ENCODE measurements at places on chromosomes 13 and 19.

DNA sequence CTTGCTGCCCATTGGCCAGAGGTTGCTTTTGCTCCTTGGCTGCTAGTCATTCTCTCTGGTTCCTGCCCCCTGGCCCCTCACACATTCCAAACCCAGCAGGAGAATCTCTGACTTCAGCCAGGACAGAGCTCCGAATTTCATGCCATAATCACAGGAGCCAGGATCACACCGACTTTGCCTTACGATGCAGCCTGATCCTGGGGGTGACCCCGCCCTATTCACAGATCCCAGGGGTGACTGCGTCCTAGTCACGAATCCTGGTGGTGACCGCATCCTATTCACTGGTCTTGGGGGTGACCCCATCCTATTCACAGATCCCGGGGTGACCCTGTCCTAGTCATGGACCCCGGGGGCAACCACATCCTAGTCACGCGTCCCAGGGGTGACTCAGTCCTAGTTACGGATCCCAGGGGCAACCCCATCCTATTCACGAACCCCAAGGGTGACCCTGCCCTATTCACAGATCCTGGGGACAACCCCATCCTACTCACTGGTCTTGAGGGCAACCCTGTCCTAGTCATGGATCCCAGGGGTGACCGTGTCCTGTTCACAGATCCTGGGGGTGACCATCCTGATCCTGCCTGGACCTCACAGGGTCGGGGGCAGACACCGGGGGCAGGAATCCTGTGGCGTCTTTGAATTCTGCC is 7.4 kb upstream of the TEX29 start:
- no peak for DNase-seq

GRCh38 chr19:55165952-55166529 is 372 bp downstream of the DNAAF3 start:
- DNase-seq = peak; percentile 81

DNA sequence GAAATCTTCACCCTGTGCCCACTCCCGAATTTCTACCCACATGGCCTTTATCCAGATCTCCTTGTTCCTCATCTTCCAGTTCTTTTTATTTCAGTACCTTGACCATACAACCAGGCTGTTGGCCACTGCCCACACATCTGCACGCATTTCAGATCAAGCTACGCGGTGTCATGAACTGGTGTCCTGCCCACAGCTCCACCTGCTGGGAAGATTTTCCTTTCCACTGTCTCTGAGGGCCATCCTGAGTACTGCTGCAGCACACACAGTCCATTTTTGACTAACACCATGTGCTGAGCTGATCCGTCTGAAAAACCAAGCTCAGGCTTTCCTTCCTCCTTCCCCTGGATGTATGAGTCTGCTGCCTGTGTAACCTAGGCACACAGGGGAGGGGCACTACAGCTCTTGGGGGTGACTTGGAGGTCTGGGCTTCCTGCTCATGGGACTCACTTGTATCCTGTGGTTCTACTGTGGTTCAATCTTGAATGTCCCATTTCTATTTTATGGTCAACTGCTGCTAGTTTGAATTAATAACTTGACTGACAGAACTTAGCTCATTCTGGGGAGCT is 71.9 kb downstream of the WASF3 start:
- DNase-seq = no peak

DNA sequence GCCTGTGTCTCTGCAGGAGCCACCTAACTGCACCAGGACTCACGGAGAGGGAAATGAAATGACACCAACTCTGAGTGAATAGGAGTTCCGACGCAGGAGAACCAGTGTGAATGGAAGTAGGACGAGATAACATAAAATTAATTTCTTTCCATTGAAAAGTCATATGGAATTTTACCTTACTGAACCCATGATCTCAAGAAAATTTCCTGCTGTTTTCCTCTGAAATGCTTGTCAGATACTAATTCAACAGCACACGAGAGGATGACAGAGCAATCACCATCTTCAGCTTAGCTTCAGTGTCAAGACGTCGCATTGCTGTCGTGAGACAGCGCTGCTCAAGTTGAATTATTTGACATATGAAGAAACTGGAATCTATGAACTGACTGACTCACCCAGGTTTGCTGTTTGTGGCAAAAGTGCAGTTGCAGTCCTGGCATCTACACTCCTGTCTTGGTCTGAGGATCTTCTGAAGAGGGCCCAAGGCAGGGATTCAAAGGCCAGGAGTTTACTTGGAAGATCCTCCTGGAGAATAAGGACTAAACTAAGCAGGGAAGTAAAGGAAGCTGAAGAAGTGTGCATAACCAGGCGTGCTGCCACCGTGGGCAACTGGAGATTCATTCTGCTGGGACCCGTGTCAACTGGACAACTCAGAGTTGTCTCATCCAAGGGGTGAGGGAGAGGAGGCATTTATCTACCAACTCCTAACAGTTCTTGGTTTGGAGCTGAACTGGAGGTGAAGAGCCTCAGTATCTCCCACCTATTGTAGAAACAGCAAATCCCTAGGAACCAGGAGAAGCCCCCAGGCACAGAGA is 214.4 kb upstream of the IRS2 start:
- DNase-seq = no peak

- DNase-seq = no peak
These were observed 2.9 kb upstream of the FTL start for GRCh38 chr19:48962029-48962848.

DNA sequence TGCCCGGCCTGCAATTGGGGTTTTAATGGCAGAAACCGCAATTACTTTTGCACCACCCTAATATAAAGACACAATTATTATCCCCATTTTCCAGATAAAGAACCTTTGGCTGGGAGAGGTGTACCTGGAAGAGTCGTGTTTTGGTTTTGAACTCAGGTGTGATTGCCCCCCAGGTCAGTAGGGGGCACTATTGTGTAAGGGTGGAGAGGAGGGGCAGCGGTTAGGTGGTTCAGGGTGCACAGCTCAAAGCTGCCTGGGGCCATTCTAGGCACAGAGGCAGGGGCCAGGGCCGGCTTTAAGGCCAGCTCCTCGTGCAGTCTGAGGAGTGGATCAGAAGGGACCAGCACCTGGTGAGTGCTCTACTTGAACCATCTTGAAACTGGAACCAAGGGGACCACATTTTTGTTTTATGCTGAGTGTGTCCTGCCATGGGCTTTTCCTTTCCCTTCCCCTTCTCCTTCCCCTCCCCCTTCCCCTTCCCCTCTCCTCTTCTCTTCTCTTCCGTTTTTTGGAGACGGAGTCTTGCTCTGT is 5.8 kb upstream of the FCGRT start:
- DNase-seq = peak; percentile 43

- peak; percentile 1 for DNase-seq
These were observed 10.5 kb upstream of the TINCR start for GRCh38 chr19:5578097-5578846.

GRCh38 chr13:30884543-30884942 is 21.5 kb upstream of the MEDAG start:
- peak; percentile 94 for DNase-seq

GRCh38 chr13:76936763-76937162 is 11.5 kb upstream of the ACOD1 start:
- DNase-seq = no peak

DNA sequence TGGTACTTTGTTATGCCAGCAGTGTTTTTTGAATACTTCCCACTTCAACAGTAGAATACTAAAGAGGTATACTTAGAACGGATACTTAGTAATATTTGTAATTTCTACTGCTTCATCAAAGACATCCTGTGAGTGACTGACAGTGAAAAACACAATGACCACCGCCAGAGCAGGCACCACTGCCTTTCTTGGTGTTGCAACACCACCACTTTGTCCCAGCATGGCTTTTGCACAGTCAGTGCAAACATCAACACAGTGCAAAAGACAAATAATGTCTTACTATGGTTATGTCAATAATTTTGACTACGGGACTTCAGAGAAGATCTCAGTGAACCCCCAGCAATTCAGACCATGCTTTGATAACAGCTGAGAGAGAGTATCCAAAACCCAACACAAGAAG is 220.5 kb downstream of the RBM26 start:
- DNase-seq = no peak

DNA sequence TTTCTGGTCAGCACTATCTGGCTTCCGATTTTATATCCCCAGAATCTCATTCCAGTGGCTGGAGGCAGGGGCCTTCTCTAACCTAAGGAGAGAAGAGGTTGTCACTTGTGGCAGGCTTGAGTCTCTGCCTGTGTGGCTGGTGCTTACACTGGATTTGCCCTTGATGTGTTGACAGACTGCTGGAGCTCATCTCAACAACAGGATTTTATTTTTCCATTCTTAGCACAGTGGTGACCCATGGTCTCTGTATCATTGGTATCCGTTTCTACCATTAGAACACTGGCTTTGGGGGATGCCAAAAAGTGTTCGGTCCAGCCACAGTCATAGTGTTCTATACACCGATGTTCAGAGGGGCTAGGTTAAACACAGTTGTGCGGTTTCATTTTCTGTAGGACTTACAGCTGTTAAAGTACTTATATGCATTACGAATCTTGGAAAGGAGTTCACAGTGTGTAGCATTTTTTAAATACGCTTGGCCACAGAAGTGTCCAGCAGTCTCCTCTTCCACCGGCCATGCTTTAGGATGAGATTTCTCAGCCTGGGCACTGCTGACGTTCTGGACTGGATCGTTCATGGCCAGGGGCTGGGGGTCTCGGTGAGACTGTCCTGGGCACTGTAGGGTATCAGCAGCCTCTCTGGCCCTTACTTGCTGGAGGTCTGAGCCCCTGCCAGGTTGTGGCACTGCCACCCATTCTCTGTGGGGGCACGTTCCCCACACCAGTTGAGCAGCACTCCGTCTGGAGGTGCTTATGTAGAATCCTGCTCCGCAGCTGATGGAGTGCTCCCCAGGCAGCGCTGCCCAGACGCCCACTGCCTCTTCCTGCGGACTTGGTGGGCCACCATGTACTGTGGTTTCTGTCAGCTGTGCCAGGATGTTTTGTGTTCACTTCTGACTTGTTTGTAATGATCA is 41.4 kb upstream of the TEX29 start:
- no peak for DNase-seq

- DNase-seq = peak; percentile 24
These were observed 231.5 kb upstream of the KLHL1 start for GRCh38 chr13:70339738-70340137.

GRCh38 chr19:2867025-2867991 is at the start of gene ZNF556:
ZNF556 (plus strand) TSS chr19:2867335; CDS start chr19:2867422, 87 bp downstream.
- peak; percentile 55 for DNase-seq

- DNase-seq = no peak
These were observed 14.4 kb upstream of the DPP9 start for GRCh38 chr19:4737955-4738600.

- DNase-seq = no peak
These were observed 68.6 kb downstream of the UFM1 start for GRCh38 chr13:38418286-38418685.

DNA sequence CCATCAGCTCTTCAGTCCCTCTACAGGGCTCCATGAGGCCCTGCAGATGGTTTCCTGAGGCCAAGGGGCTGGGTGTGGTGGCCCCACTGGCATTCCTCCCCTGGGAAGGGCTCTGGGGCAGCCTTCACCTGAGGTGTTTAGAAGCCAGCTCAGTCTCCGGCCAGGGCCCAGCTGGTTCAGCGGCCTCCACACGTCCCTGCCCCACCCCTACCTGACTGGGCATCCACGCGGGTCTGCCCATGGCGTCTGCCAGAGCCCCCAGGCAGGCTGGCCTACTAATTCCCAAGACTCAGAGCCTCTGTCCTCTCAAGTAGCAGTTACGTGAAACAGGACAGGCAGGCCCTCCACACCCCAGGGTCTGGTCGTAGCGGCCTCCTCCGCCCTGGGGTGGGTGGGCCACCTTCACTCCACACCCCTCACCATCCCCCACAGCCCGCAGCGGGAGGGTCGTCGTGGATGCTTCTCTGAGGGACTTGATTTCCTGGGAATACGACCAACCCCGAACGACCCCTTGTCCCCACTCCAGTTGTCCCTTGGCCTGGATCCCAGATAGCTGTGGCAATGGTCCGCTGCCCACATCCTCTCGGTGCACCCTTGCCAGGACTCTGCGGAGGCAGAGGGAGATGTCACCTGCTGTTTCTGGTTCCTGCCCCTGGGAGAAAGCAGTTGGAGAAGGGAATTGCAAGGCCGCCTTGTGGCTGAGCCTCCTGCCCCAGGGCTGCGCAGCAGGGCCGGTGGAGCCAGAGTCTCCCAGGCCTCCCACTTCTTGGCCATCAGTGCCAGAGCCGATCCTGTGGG is 24.3 kb downstream of the CAPN12 start:
- DNase-seq = no peak

DNA sequence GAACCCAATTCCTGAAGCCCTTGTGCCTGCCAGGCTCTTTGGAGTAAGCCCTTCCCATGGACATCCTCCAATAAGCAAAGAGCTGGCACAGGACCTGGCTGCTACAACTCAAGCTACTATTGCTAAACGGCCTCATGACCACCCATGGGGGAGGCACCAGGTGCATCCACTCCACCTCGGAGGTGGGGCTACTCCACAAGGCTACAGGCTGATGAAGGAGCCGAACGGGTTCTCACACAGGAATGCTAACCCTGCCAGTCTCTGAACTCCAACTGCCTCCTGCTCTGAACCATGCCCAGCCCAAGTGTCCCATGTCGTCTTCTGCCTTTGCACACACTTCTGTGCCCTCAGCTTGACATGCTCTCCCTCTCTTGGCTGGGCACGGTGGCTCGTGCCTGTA is 10.0 kb downstream of the SYMPK start:
- no peak for DNase-seq

DNA sequence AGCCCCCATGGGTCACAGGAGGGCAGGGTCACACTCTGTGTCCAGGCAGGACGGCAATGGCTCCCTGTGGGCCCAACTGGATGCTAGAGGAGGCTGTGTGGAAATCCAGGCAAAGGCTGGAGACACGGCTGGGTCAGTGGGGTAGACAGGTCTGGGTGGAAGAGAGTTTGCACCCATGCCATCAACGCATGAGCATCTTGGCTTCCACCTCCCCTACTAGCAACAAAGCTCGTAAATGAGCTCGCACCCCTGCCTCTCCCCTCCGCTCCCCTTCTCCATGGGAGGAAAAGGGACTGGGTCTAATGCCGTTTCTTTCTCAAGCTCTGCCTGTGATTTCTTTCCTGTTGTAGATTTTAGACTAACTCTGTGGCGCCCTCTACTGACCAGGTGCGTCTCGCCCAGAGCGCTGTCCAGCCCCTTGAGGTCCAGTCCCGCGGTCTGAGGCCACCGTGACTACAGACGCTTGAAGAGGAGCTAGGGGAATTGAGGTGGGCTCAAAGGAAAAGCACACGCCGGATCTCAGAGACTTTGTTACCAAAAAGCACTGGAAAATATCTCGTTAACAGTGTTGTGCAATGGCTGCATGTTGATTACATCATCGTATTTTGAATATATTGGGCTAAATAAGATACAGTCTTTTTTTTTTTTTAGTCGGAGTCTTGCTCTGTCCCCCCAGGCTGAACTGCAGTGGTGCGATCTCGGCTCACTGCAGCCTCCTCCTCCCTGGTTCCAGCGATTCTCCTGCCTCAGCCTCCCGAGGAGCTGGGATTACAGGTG is 50.7 kb upstream of the USP29 start:
- DNase-seq = peak; percentile 5

Measured in NCI-H526 treated with DMSO at 0.1 percent for 48 hours (cell line).